NCI-H2107 (cell line): ENCODE measurements at places on chromosomes 4 and X.

GRCh38 chr4:176261481-176261880 lies 7.5 kb downstream of the ASB5 start:
- no peak for DNase-seq

DNA sequence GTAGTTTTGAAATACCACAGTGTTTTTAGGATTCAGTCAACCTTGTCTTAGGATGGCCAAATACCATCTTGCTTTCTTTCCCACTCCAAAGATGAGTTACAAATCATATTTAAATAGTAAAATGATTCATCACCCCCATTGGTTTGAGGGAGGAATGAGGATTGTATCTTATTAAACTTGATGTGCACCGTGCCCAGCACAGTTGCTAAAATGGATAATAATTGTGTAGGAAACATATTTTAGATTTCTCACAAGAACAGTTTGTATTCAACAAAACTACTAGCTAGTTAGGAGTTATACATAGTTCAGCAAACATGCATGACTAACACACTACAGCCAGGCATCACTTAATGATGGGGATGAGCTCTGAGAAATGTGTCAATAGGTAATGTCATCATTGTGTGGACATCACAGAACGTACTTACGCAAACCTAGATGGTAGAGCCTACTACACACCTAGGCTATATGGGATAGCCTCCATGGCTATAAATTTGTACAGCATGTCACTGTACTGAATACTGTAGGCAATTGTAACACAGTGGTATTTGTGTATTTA lies 245.4 kb downstream of the FBXW7 start:
- no peak for DNase-seq

GRCh38 chrX:134631426-134632346 lies 26.6 kb downstream of the PLAC1 start:
- no peak for DNase-seq

DNA sequence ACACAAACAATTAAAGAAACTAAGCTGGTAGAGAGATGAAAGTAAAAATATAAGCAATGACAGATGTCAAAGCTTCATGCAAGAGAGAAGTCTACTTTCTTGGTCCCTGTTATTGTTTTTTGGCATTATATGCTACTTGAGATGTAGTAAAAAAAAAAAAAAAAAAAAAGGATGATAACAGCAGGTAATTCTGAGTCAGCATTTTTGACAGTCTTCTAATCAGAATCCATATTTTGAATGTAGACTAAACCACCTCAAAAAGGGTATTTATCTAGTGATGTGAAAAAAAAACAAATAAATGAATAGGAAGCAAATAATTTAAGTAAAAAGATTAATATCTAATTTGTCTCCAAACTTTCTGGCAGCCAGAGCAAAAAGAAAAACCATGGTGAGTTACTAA lies 422.2 kb upstream of the CPEB2 start:
- DNase-seq: no peak

GRCh38 chr4:153025406-153025805 lies 89.3 kb downstream of the FHDC1 start:
- no peak for DNase-seq

DNA sequence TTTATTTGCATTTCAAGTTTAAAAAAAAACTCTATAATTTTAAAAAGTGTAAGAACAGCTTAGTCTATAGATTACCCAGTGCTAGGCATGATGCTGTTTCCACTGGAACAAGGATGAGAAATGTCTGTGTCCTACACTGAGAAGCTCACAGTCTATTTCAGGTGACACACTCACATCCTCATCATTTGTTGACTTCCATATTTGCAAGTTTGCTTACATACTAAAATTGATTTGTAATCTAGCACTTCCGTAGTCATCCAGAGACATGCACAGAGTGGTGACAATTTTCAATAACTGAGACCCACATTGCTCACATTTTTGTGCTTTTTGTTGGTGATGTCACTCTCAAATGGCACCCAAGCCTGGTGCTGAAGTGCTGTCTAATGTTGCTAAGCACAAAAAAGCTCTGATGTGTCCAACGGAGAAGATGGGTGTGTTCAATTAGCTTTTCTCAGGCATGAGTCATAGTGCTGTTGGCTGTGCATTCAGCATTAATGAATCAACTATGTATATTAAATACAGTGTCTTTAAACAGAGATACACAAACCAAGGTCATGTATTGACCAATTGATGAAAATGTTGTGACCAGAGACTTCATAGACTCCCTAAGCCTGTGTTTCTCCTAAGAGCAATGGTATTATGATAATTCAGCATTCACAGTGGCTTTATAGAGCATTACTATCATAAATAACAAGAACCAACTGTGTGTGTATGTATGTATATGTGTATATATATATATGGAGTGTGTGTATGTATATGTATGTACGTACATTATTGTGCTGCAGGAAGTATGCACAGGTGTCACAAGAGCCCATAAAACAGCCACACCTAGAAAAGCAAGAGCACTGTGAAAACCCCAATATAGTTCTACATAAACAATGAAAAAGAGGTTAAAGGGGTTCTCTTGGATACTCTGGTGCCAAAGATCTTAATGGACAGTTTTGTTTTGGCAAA lies 31.2 kb upstream of the VCX3B start:
- DNase-seq: no peak

- no peak for DNase-seq
Measured at GRCh38 chr4:102733084-102733483, 27.7 kb downstream of the MANBA start.

- DNase-seq: no peak
Measured at GRCh38 chr4:156676116-156676851, 295.3 kb downstream of the PDGFC start.

- peak; percentile 38 for DNase-seq
Measured at GRCh38 chr4:185304944-185305690, 90.6 kb downstream of the LRP2BP start.

- DNase-seq: no peak
Measured at GRCh38 chr4:157057218-157057617, 18.7 kb upstream of the GLRB start.

- no peak for DNase-seq
Measured at GRCh38 chrX:46627711-46628419, 54.3 kb downstream of the CHST7 start.

DNA sequence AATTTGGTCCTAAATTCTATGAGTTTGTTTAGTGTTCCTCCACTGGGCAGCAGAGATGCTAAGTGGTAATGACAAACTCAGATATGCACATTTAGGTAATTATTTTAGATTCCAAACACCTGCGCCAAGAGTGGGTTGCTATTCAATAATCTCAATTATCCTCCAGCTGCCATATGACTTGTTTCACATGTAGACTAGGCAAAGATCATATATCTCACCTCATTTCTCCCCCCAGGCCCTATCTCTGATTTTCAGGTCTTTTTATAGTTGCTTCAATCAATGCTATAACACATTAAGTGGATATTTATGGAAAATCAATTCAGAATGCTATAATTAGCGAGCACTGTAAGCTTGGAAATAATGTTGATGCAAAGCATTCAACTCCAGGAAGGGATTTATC lies 217.6 kb downstream of the KCTD8 start:
- no peak for DNase-seq

- no peak for DNase-seq
Measured at GRCh38 chr4:161577579-161578301, 586.1 kb downstream of the FSTL5 start.

- DNase-seq: no peak
Measured at GRCh38 chr4:74544655-74545361, 99.9 kb downstream of the AREG start.

GRCh38 chr4:3871181-3871852 lies 105.1 kb downstream of the ADRA2C start:
- DNase-seq: no peak

- DNase-seq: no peak
Measured at GRCh38 chr4:141995056-141995455, 358.7 kb downstream of the IL15 start.

DNA sequence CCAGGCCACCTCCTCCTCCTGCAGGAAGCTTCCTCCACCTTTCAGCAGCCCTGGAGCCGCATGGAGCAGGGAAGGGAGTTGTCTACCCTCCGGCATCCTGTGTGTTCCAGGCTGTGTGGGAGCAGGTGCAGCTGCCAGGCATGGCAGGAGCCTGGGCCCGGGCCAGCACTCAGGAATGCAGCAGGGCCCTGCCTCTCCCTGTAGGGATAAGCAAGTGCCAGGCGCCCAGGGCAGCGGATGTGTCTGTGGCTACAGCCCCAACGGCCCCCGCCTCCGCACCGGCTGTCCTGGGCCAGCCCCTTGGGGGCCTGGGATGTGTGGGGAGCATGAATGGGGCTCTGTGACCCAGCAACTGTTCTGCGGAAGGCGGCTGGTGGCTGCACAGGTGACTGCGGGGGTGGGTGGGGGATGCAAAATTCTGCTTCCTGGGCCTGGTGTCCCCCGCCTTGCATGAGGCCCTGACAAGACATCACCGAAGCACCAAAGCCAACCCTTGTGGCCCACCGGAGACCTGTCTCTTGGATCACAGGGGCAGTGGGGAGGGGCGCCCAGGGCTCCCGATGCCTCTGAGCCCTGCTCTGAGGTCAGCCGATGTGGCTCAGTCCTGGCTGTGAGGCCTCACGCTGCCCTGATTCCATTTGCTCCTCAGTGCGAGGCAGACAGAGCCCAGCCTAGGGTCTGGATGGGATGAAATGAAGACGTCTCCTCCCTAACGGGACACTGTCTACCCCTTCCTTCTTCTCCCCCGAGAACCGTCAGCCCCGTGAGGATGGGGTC lies 1.4 kb upstream of the DOK7 start:
- DNase-seq: peak; percentile 51

DNA sequence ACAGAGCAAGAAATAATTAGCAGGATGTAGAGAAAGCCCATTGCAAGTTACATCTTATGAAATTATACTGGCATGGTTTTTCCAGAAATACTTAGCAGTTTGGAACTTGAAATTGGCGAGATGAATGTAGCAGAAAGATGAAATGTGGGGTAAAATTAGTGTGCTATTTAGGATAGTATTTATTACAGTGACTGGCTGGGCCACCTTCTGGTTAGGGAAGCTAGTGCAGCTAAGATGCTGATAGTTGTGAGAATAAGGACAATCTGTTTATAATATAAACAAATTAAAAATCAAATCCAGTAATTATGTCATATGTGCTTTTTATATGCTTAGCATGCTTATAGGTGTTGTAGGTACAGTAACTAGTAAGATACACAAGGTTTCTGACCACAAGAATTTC lies 74.8 kb downstream of the IL15 start:
- DNase-seq: no peak

DNA sequence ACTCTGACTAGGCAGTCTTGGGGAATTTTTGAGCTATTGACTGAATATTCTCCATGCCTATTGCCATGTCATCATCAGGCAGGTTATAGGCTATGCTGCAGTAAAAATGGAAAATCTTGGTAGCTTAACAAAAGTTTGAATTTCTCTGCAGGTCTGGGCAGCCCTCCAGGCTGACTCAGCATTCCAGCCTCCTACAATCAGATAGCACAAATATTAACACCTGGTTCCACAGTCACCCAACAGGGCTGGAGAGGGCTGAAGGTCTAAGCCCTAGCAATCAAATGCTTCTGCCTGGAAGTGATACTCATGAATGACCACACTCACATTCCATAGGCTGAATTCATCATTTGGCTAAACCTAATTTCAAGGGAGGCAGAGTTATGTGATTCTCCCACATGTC lies 9.6 kb upstream of the PPP3CA start:
- no peak for DNase-seq

DNA sequence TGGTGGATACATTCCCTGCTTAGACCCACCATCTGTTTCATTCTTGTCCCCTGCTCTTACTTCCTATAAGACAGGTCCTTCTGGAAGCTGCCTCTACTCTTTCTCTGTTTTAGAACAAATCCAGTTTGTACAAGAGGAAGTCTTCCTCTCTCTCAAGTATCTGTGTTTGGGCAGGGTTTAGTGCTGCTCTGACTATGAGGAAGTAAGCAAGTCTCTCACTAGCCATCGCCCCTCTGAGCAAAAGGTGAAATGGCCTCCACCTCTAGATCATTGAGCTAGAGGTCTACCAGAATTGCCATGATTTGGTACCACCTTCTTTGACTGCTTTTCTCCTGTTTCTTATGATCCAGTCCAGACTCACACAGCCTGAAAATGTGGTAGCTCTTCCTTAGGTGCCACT lies 8.4 kb downstream of the BTK start:
- DNase-seq: no peak

GRCh38 chr4:157004279-157005161 lies 32.9 kb upstream of the PDGFC start:
- no peak for DNase-seq

DNA sequence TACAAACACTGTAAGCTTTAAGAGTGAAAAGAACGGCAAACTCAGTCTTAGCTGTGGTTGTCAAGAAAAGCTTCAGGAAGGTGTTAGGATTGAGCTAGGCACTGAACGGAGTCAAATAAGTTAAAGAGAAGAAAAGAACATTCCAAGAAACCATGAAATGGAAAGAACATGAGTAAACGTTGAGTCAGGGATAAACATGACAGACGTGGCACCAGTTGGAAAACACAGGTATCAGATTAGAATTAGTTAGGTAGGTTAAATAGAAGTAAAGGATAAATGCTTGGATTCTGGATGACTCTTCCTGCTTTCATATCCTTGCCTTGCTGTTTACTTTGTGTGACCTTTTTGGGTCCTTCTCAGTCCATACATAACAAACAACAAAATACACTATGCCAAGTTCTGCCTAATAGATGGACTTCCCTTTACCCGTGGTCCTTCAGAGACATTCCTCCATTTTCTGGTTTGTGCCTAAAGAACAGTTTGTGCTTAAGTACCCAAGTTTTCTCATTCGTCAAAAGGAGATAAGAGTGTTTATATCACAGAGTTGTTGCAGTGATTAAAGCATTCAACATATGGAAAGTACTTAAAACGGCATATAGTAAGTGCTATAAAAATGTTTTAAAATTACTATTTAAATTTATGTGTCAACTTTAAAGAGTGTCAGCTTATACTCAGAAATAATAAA lies 446.9 kb downstream of the TMA16 start:
- DNase-seq: no peak

DNA sequence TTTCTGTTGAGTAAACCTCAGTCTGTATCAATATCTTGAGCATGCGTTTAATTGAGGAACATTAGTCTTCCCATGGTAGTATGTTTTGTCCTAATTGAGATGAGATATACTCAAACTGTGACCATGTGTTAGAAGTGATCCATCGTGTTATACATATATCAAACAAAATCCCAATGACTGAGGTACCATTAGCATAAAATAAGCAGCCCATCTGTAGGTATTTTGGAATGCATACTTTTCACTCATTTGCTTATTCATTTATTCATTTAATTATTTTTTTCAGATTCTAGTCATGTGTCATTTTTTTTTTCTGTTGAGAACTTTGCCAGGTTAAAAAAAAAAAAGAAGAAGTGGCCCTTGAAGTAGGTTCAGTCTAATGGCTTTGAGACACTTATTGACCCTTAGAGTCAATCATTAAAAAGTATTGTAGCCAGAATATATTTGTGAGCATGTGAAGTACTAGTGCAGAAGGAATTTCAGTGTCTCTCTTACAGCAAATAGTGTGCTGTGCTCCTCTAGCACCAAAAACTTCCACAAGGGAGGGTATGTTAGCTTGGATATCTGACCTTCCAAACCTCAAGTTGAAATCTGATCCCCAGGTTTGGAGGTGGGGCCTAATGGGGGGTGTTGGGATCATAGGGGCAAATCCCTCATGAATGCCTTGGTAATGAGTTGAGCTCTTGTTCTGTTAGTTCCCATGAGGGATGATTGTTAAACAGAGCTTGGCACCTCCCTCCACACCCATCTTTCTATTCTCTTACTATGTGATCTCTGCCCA lies 130.8 kb upstream of the NPY2R start:
- no peak for DNase-seq

GRCh38 chrX:725971-726370 lies 95.4 kb downstream of the SHOX start:
- DNase-seq: no peak

GRCh38 chr4:2395584-2395983 lies 22.9 kb downstream of the ZFYVE28 start:
- no peak for DNase-seq

- DNase-seq: no peak
Measured at GRCh38 chr4:74764119-74764518, 30.2 kb downstream of the BTC start.
